Stimulated activated CD8-positive, alpha-beta memory T cell treated with anti-CD3 and anti-CD28 coated beads, Interleukin-4, amount 100 ng/mL, for 4 hours (primary cell): ENCODE measurements at places on chromosomes 4 and X.

- DNase-seq, result no peak
These were observed 195.0 kb upstream of the GATB start for GRCh38 chr4:151955721-151956380.

DNA sequence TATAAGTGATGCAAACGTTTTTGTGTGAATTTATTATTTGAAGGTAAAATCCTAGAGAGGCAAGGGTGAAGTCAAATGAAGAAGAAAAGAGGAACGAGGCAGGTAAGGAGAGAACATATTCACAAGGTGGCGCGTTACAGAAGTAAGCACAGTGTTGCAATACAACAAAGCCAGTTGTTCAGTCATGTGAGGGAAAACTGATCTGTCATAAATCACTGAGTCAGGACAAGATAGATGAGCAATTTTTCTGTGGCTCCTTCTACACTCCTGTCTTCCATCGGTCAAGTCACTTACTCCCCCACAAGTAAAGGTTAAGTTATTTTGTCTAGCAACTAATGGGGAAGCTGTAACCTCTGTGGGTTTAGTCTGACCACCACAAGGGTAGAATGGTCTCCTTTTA, 203.0 kb upstream of the GK2 start:
- DNase-seq, result no peak

DNA sequence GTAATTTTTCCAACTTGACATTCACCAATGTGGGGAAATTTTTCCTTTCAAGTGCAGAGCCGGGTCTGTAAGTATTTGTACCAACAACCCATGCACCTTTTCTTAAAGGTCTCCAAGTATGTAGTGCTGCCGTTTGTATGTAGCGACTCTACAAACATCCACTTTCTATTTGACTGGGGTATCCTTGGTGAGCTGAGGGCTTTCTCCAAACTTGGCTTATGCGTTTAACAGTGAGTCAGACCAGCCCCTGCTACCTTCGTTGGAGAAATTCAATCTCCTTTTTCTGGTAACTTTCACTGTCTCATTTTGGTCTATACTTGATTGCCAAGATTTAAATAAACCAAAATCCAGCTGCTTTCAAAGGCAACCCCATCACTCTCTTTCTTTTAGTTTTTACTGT, 34.9 kb downstream of the MGST2 start:
- no peak for DNase-seq

DNA sequence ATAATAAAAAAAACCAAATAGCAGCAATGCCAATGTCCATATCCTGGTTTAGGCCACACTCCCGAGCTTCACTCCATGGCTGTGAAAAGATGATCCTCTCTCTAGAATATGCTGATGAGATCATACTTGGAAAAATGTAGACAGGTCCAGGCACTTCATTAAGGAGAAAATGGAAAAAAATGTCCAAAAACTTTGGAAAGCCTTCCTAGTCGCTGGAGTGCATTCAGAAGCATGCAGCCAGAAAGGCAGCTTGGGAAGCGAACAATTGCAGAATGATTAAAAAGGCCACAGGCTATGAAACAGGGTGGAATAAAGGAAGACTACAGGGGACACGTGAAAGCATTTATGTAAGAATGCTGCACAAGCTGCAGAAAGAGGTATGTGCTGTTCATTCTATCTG, 165.6 kb upstream of the HCCS start:
- DNase-seq, result no peak

DNA sequence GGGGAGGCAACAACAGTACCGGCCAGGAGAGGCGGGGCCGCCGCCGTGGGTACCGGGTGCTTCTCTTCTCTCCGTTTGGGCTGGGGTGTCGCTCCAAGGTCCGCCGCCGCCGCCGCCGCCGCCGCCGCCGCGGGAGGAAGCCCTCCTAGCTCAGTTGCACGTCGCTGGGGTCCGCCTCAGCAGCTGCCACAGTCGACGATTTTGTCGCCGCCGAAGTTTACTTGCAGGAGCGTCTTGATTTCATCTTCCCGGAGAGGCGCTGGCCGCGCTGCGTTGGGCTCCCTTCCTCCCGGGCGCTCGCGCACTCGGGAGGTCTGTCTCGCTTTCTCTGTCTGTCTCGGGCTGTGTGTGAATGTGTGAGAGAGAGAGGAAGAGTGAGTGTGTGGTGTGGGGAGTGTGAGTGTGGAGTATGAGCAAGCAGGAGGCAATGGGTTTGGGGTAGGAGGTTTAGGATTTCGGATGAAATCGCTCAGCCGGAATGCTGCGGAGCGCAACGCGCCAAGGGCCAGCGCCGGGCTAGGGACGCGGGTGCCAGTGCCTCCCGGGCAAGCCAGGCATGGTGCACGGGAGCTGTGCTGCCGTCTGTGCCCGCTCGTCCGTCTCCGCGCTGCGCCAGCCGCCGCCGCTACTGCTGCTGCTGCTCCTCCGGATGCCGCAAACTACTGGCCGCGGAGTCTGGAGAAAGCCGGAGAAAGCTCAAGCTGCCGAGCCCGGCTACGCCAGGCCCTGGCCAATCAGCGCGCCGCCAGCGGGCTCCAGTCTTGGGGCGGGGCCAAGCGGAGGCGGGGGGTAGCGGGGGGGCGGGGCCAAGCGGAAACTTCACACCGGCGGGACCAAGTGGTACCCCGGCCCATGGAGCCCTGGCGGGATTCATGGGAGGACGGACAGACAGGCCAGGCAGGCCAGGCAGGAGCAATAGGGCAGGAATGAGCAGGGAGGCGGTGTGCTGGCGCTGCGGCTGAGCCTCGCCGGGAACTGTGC, at the start of gene PCDH19:
Gene PCDH19 (minus strand): TSS at position 664 of the 981 bp plus-strand sequence. CDS start 1,676 bp downstream, outside the sequence.
- no peak for DNase-seq

GRCh38 chrX:53003111-53003510, 44.8 kb upstream of the FAM156A start:
- DNase-seq, result no peak

GRCh38 chr4:188714501-188714900, 575.3 kb downstream of the TRIML1 start:
- no peak for DNase-seq

DNA sequence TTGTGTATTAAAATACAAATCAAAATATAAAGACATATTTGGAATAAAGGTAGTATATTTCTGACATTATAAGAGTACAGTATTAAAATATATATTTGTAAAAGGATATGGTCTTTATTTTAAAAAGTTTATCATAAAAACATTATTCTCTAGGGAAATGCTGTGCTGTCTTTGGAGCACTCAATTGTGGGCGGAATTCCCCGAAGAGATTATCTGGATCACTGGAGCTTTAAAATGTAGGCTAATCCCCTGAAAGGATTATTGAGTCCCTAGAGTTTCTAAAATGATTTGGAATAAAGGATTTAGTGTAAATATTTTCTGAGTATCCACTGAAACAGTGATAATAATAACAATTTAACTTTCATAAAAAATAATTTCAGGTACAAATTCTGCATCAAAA, 1239.4 kb downstream of the TECRL start:
- DNase-seq, result no peak

DNA sequence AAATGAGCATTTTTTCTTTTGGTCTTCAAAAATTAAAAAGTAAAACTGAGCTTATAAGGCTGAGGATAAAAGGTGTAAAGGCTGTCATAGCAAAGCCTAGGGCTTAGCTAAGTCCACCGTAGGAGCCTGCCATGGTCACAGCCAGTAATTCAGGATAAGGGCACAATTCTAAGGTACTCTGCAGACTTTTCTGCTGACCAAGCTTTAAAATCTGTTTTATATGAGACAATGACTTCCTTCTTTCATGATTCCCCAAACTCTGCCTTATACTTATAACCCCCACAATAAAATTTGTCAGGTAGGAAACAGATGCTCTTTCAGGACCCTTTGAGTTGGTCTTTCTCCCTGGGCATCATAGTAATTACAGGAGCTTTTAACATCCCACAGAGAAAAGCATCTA, 138.5 kb downstream of the COL4A6 start:
- no peak for DNase-seq
